ENCODE measurements at places on chromosomes 3 and 15.

GRCh38 chr3:196292286-196292923 lies 4.9 kb upstream of the PCYT1A start:
- no peak for DNase-seq

- no peak for DNase-seq
These were observed 37.2 kb downstream of the HMG20A start for GRCh38 chr15:77457905-77458265.

DNA sequence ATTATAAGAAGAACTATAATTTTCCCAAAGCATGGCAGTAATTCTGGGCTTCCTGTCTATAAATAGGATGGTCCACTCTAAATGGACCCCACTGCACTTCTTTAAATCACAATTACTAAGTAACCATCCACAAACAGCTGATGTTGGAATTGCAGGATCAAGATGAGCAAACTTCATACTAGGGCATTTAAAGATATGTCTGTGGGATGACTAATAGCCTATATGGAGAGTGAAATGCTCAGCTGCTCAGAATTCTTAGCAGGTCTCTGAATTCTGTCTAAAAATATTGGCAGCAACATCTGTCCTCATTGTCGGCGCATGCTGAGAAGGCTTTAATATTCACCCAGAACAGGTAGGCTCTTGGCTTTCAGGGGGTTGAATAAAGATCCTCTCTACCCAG lies 140.4 kb downstream of the SATB1 start:
- no peak for DNase-seq

GRCh38 chr3:12536423-12536822 lies 8.9 kb downstream of the MKRN2OS start:
- no peak for DNase-seq

DNA sequence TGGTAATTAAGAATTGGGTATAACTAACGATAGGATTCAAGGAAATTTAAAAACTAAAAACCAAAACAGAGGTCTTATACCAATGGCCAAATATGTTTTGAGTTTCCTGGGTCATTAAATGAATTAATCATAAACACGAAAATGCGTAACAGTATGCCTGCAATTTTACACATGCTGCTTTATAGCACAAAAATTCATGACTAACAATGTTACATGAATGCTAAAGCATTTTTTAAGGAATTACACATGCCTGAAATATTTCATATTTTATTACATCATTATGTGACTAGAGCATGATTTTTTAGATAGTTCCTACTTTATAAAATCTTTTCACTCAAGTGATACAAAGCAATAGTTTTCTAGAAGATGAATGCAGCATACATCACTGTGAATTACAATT lies 74.7 kb downstream of the ZNF148 start:
- no peak for DNase-seq

- DNase-seq: no peak
These were observed 46.3 kb upstream of the MFGE8 start for GRCh38 chr15:88959445-88959844.

DNA sequence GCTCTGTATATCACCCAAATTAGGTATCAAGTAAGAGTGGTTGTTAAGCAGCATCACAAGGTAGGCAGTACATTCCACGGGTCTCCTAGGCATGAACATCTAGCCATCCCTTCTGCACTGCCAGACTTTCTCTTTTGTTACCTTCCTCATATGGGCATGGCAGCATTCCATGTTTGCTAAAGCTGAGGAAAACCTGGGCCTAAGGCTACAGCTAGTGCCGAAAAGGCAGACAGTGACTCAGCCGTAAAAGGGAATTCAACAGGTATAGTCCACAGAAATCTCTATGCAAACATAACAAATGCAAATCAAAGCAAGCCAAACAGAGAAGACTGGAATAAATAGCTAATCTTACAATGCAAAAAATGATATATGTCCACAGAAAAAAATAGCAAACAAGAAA lies 645.4 kb downstream of the ZBBX start:
- DNase-seq: no peak

GRCh38 chr15:84734794-84735479 lies 13.5 kb upstream of the ZNF592 start:
- peak; percentile 79 for DNase-seq

- no peak for DNase-seq
These were observed 479.9 kb downstream of the GRM7 start for GRCh38 chr3:7340795-7341194.

GRCh38 chr15:58932710-58933280 lies 684 bp downstream of the SLTM start:
- DNase-seq: no peak

GRCh38 chr3:106193876-106194275 lies 325.1 kb upstream of the CBLB start:
- no peak for DNase-seq

DNA sequence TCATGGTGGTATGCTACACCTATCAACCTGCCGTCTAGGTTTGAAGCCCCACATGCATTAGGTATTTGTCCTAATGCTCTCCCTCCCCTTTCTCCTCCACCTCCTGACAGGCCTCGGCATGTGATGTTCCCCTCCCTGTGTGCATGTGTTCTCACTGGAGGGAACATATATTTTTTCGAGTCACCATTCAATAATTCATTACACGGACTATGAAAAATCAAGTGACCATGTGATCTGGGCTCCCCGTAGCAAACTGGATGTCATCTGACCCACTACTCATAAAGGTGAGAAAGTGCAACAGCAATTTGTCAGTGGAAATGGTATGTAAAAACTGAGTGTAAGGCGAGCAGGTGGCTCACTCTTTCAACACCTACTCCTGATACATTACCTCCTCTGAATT lies 224.3 kb upstream of the RASGRP1 start:
- DNase-seq: no peak

GRCh38 chr3:171372694-171373093 lies 87.5 kb downstream of the TNIK start:
- DNase-seq: no peak

- no peak for DNase-seq
These were observed 154.3 kb upstream of the BHLHE40 start for GRCh38 chr3:4824926-4825325.

GRCh38 chr15:62988701-62989100 lies 53.8 kb upstream of the TPM1 start:
- DNase-seq: no peak

DNA sequence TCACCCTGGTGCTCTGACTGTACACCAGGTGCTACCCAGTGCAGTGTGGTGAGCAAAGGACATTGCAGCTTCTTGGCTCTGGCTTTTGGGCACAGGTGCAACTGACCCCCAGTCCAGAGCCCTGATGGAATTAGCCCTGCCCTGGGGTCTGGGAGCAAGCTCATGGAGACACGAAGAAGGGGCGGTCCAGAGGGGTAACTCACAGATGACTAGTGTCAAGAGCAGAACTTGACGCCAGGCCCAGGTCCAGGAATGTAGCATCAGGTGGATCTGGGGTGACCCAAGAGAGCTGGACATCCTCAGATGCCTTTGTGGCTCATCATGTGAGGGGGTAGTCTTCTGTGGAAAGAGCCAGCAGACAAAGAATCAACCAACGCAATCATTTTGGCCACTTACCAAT lies 88.9 kb downstream of the ASB7 start:
- DNase-seq: no peak

- no peak for DNase-seq
These were observed 566.0 kb downstream of the ROBO2 start for GRCh38 chr3:77605865-77606264.

- DNase-seq: no peak
These were observed 76.2 kb downstream of the OCA2 start for GRCh38 chr15:28022961-28023360.

DNA sequence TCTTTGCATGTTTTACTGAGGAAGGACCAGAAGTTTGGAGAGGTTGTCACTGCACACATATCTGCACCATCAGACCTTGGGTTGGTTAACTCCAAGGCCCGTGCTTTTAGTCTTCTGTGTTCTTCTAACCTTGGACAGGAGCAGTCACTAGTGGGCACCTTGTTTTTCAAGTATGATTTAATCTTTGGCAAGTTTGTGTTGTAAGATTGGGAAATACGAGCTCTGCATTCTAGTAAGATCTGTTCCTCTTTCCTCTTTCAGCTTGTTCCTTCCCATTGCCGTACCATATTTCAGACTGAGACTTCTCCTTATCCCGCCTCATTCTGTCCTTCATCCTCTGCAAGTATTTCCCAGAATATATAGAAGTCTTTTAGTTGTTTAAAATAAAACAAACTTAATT lies 5.1 kb downstream of the TMOD2 start:
- DNase-seq: no peak

DNA sequence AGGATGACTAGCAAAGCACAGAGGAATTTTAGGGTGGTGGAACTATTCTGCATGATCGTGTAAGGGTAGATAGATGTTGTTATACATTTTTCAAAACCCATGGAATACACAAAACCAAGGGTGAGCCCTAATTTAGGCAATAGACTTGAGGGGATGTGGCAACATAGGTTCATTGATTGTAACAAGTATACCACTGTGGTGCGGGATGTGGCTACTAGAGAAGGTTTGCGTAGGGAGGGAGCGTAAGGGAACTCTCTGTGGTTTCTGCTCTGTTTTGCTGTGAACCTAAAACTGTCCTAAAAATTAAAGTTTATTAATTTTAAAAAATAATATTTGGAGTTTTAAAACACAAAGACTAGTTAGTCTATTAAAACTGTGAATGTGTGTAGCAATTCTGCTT lies 202.8 kb downstream of the PLCL2 start:
- DNase-seq: no peak

- DNase-seq: no peak
These were observed 8.5 kb downstream of the RPS17 start for GRCh38 chr15:82531496-82532382.

DNA sequence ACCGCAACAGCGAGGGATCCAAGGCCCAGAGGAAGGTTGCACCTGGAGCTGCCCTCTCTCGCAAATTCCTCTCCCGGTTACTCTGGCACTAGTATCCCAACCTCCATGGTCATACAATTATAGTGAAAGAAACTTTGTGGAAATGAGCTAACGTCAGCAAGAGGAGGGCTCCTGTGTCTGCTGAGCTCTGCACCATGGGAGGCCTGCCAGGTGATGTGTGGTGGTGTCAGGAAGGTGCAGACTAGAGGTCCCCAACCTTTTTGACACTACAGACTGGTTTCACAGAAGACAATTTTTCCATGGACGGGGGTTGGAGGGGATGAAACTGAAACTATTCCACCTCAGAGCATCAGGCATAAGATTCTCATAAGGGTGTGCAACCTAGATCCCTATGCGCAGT lies 13.2 kb upstream of the IQCF6 start:
- no peak for DNase-seq

DNA sequence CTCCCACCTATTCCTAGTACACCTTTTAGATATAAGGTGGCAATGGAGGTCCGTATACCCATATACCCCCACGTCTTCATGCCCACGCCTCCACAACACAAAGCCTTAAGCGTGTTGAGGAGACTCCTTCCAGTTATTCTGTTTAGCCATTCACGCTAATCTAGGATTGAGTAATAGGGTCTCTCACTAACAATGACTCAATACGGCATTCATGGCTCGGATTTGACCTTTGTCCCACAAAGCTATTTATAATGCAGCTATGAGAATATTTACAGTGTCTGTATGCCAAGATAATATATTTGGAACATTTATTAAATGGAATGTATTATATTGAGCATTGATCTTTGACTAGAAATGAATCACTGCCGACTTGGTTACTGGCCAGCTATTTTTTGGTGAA lies 215.8 kb downstream of the KCNH8 start:
- DNase-seq: no peak

Measured in CD4-positive, alpha-beta T cell treated with Interleukin-17A for 4 hours (primary cell).